Upper lobe of right lung (tissue), 1 donor: ENCODE measurements at places on chromosomes 4 and X.

DNA sequence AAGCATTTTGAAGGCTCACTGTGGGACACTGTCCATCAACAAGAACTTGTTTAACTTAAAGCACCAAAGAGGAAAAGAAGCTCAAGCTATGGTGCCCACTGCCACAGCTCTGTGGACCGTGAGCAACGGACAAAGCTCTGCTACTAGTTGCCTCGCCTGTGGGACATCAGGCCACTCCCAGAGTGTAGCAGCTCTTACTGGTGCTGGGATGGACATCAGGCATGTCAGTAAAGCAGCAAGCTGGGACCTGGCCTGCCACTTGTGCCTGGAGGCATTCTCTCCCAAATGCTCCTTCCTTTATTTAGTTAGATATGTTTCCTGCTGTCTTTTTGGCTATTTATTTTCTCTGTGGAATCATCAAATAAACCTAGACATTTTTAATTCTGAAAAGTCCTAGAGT is 46.7 kb downstream of the TMEM154 start:
- no peak for DNase-seq

- peak; percentile 93 for DNase-seq
Measured at GRCh38 chrX:41441934-41442823, 5.0 kb upstream of the NYX start.

- DNase-seq: no peak
Measured at GRCh38 chr4:185247151-185247550, 37.8 kb downstream of the SNX25 start.

GRCh38 chr4:150149381-150149780 is 71.1 kb downstream of the DCLK2 start:
- no peak for DNase-seq

GRCh38 chr4:181536811-181537434 is 706.3 kb upstream of the TENM3 start:
- DNase-seq: no peak
